ENCODE measurements at places on chromosomes 1 and 21. TPM values are rescaled to one million over a fixed set of nuclear protein-coding genes. Genes with fewer than 3 reads are reported as not detected.
A peak's percentile ranks its signal among the peaks of the same experiment; 100 is the strongest.

Gene GBP6
- total RNA-seq, result not detected

DNA sequence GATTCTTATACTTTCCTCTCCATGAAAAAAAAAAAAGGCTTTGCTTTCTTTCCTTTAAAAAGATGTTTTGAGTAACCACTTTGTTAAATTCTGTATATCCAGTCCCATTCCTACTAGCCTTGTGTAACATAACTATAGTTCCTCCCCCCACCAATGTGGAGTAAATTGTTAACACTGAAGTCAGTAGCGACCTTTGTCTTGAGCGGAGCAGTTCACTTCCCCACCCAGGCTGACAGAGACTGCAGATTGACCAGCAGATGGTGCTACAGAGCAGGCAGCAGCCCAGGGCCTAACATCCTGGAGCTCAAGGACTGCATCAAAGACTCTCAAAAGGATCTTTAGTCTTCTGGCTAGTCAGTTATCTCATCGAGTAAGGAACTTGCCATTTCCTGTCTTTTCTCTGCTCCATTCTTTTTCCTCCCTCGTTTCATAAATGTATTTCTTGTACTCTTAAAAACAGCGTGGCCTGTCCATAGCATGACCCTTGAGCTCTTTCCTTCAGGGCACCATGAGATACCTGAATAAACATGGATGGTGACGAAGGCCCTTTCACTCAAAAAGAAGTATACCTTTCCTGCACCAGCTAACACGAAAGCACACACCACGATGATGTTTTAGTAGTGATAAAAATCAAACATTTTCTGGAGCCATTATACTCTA, 503.5 kb upstream of the PKN2 start:
- DNase-seq, result peak; percentile 48

Gene RNPC3
- 6.5 TPM for total RNA-seq

GRCh38 chr1:153959454-153959853, 1.0 kb upstream of the CRTC2 start:
- DNase-seq, result no peak

DNA sequence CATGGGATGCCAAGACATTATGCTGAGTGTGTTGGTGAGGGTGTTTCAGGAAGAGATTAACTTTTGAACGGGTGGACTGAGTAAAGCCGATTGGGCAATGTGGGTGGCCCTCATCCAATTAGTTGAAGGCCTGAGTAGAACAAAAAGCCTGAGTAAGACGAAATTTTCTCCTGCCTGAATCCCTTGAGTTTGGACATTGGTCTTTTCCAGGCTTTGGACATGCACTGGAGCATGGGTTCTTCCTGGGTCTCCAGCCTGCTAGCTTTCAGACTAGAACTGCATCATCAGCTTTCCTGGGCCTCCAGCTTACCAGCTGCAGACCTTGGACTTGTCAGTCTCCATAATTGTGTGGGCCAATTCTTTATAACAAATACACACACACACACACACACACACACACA, 63.6 kb downstream of the NIBAN1 start:
- peak; percentile 14 for DNase-seq

GRCh38 chr1:231602673-231602984, 24.0 kb upstream of the DISC1 start:
- no peak for DNase-seq

DNA sequence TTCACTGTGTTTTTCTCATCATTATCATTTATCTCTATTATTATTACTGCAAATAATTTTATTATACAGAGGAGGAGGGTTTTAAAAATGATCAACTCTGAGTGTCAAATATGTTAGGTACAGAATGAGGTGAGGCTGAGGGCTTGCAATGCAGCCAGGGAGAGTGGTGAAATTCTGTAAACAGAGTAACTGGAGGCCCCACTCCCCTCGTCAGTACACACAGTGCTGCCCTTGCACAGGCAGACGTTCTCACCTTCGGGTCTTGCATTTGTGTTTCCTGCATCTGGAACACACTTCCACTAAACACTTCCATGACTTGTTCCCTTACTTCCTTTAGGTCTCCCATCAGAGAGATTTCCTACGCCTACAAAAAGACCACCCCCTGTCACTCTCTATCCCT, 24.3 kb upstream of the COA6 start:
- DNase-seq, result no peak

Gene AUNIP
- 9.7 TPM for total RNA-seq

Gene KCNA3
- not detected for total RNA-seq

DNA sequence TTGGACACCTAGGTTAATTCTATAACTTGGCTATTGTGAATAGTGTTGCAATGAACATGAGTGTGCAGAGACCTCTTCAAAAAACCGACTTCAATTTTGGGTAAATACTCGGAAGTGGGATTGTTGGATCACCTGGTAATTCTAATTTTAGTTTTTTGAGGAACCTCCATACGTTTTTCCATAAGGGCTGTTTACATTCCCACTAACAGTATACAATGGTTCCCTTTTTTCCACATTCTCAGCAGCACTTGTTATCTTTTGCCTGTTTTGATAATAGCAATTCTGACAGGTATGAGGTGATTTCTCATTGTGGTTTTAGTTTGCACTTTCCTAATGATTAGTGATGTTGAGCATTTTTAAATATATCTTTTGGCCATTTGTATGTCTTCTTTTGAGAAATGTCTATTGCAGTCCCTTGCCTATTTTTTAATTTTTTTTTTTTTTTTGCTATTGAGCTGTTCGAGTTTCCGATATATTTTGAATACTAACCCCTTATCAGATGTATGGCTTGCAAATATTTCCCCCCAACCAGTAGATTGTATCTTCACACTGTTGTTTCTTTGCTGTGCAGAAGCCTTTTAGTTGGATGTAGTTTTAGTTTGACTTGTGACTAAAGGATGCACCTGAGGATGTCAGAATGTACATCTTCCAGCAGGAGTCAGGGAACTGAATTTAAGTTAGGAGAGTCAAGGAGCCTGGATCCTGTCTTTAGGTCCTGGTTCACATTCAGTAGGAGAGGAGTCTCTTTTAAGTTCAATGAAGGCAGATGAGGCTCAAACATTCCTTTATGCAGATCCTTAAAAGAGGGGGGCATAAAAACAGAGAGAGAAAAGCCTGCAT, 120.0 kb downstream of the S1PR1 start:
- no peak for DNase-seq
